ENCODE measurements at places on chromosomes 4 and X. TPM values are rescaled to one million over a fixed set of nuclear protein-coding genes. Genes with fewer than 3 reads are reported as not detected.
A peak's percentile ranks its signal among the peaks of the same experiment; 100 is the strongest.

DNA sequence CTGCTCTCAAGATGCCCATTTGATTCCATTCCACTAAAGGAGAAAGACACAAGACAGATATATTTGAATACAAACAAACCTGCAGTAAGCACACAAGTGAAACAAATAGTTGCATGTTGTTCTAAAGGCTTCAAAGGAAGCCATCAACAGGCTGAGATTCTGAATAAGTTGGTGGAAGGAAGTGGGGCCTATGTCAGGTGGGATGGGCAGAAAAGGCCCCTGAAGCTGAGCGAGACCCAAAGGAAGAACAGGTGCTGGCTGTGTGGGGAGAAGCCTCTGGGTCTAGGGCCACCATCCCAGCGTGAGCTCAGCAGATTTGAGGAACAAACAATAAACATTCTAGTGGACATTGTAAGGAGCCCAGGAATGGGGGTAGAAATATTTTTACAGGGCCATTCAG, 82.4 kb upstream of the PLAC8 start:
- no peak for DNase-seq

GRCh38 chrX:23661671-23662070, 5.6 kb upstream of the PRDX4 start:
- no peak for DNase-seq

The LNX1 gene
- not detected for polyA plus RNA-seq

- no peak for DNase-seq
Measured at GRCh38 chr4:152572417-152573086, 36.7 kb upstream of the FBXW7 start.

DNA sequence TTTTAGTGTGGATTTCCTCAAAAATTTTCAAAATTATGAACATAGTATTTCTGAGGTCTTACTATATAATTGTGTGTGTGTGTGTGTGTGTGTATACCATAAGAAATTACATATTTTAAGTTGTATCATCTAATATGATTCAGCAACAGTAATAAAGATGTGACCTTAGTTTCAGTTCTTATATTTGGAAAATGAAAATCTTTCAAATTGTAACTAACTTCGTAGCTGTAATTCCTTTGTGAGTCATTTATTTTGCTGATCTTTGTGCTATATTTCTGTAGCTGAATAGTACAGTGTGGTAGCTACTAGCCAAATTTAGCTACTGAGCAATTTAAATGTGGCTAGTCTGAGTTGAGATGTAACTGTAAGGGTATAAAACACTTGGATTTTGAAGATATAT, 116.4 kb downstream of the RAP1GDS1 start:
- no peak for DNase-seq

DNA sequence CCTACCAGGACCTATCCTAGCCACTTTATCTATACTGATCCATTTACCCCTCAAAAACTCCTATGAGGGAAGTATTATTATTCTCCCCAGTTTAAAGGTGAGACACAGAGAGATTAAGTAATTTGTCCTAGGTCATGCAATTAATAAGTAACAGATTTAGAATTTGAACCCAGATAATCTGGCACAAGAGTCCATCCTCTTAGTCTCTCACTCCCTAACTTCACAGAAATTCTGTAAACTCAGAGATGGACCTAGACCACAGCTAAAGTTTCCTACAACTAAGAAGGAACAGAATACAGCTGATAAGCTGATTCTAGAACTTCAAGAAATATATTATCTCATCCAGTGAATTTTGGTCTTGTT, 58.7 kb downstream of the TEC start:
- DNase-seq: no peak

- DNase-seq: peak; percentile 43
Measured at GRCh38 chr4:173264684-173265185, 69.4 kb downstream of the HMGB2 start.

- no peak for DNase-seq
Measured at GRCh38 chr4:6647582-6648230, 7.2 kb downstream of the MRFAP1 start.

- DNase-seq: no peak
Measured at GRCh38 chr4:151777471-151777870, 16.7 kb upstream of the GATB start.

DNA sequence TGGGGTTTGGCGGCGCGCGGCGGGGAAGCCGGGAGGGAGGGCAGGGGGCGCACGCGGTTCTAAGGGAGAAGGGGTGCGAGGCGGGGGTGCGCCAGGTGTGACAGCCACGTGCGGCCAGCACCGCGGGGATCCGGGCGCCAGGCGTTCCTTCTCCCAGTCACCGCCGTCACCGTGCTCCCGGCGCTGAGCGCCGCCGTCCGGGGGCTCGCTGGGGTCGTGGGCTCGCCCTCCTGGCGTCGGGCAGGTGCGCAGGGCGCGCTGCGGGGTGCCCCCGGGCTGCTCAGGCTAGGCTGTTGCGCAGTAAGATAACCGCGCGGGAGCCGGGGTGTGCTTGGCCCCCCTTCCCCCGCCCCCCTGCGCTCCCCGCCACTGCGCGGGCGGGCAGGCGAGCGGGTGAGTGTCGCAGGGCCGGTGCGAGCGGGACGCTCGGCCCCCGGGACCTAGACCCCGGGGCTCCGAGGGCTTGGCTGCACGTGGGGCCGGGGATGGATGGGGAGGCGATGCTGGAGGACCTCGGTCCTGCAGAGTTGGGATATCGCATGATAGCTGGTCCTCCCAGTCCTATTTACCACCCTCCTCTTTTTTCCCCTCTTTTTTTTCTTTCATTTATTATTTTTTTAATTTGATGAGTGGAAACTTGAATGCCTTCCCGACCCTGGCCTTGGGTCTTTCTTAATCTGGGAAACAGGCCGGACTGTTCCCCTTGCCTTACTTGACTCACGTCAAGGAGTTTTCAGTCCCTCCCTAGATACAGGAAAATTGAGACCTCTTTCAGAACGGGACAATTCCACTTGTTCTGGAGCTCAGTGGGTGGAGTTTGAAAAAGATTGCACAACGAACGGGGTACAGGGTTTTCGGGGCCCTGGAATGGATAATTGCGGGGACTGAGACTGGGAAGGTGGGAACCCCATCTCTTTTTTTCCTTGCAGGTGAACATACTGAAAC, 797 bp downstream of the TXLNG start:
- peak; percentile 65 for DNase-seq

The ARMCX1 gene
- polyA plus RNA-seq: 0.92 TPM

The MGAT4D gene
- not detected for polyA plus RNA-seq

The MMRN1 gene
- 0.23 TPM for polyA plus RNA-seq

The MED28 gene
- 11.8 TPM for polyA plus RNA-seq

DNA sequence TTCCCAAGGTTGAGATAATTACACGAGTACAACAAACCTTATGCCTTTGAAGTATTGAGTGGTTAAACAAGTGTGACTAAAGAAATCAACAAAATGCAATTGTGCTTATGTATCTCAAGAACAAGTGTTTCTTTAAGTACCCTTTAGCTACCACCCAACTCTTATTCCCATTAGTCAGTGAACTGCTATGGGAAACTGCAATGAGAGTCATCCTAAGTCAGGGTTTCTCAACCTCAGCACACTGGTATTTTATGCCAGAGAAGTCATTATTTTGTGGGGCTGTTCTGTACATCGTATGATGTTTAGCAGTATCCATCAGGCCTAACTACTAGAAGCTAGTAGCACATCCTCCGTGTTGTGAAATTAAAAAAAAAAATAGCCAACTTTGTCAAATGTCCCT, 549.1 kb upstream of the BOD1L1 start:
- DNase-seq: no peak

GRCh38 chr4:123919576-123920098, 523.0 kb downstream of the SPRY1 start:
- DNase-seq: no peak

GRCh38 chr4:171565130-171565788, 247.9 kb upstream of the GALNTL6 start:
- no peak for DNase-seq

The PLAC8 gene
- polyA plus RNA-seq: 386 TPM

DNA sequence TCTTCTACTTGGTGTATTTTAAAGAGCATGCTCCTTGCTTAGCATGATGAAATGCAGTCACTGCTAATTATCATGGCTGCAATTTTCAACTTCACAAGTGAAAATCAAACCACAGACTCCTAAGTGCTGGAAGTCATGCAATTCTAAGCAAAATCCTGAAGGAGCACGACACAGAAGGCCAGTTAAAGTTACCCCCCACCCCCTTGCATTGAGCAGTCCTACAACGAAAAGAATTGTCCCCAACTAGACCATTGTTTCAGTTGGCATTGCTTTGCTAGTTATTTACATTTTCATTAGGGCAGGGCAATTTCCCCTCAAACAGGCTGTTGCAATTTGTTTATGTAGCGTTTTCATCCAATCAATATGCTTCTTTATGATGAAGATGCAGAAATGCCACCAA, 321.2 kb downstream of the PCDH7 start:
- DNase-seq: no peak

The SCML2 gene
- 1.5 TPM for polyA plus RNA-seq

- DNase-seq: no peak
Measured at GRCh38 chrX:65300104-65300809, 234.3 kb downstream of the LAS1L start.

GRCh38 chr4:127601029-127601428, 31.7 kb upstream of the INTU start:
- DNase-seq: no peak

DNA sequence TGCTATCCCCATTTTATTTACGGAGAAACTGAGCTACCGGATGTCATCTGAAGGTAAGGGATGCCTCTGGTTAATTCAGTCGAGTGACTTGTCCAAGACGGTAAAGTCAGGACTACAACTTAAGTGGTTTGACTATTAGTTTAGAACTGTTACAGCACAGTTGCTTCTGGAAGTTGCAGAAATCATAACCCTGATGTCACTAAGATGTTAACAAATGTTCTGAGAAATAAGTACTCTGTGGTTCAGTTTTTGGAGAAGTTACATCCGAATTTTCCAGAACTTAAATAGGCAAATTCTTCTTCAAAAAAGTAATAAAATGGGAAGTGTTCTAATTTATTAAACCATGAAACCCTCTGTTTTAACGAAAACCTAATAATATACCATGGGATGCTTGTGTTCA, 3.1 kb downstream of the PPA2 start:
- no peak for DNase-seq

- no peak for DNase-seq
Measured at GRCh38 chr4:179584101-179584500, 2141.9 kb upstream of the AGA start.

DNA sequence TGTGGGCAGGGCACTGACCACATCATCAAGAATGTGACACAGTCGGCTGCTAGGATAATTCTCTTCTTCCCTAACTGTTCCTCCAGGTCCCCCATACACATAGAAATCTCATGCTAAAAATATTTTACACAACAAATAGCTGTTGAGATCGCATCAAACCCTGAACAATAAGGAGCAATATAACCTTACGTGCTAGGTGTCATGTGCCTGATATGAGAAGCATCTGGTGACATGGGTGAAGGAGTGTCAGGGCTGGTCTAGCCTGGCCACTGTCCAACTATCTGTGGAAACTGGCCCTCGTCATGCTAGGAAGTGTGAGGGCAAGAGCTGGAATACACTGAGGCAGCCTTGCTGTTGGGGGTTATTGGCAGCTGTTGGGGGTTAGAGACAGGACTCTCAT, 167.3 kb upstream of the PGRMC2 start:
- no peak for DNase-seq

The NAP1L5 gene
- polyA plus RNA-seq: 1.5 TPM

DNA sequence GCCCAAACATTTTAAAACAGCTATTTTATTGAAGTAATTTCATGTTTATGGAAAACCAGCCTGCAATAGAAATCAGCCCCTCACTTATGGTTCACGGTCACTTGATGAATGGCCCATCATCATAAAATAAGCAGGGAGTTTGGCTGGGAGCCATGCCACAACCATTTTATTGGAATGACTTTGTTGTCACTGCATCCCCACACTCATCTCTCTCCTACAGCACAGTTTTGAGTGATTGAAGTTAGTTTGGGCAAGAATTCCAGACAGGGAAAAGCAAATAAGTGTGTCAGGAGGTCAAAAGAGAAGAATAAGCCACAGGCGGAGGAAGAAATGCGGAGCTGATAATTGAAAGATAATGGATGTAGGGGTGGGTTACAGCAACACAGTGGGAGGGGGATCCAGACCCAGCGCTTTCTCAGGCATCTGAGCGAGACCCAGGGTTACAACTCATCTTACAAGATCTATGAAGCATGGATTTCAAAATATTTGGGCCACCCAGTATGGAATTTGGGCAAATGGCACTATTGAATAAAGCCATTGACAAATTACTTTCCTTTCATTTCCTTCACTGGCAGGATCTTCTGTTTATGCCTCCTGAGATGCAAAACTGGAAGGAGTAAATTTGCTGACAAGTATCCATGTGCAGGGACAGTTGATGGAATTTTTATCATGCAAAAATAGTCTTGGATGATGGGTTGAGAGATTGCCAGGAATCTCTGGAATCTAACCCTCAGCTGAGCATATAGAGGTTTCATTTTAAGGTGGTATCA, 100.8 kb downstream of the SHROOM3 start:
- DNase-seq: no peak

DNA sequence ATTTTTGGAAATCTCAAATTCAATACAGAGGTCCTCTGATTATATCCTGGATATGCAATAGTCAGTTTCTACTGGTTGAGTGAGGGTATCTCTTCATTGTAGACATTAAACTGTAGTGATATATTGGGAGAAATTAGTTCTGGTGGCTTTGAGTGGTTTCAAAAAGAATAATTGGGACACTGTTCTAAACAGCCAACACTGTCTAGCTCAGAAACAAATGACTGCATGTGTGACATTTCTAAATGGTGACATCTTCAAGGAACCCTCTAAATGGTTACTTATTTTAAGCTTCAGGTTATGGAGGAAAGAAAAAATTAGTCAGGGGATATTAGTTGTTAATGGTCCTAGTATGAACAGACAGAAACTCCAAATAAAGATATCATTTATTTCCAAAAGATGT, 186.2 kb downstream of the LARP7 start:
- DNase-seq: no peak

The ARX gene
- polyA plus RNA-seq: not detected

- DNase-seq: no peak
Measured at GRCh38 chr4:182491719-182492118, 248.5 kb downstream of the TENM3 start.

The PLXNA3 gene
- polyA plus RNA-seq: 50.5 TPM
